ENCODE measurements at places on chromosomes 13 and 19.

DNA sequence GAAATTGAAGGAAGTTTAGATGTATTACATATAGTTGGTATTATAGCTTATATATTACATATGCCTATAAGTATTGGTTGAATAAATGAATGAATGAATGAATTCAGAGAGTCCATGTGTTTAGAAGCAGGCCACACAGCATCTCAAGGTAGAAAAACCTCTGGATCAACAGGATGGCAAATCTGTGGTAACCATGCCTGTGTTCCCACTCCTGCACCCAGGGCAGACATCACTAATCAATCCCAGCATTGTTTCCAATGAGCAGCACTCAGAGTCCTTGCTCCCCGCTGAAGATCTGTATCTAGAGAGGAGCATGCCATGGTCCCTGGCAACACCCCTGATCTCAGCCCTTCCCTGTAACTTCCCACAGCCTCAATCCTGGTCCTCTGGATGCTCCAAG is 944 bp downstream of the CEACAM19 start:
- no peak for DNase-seq

DNA sequence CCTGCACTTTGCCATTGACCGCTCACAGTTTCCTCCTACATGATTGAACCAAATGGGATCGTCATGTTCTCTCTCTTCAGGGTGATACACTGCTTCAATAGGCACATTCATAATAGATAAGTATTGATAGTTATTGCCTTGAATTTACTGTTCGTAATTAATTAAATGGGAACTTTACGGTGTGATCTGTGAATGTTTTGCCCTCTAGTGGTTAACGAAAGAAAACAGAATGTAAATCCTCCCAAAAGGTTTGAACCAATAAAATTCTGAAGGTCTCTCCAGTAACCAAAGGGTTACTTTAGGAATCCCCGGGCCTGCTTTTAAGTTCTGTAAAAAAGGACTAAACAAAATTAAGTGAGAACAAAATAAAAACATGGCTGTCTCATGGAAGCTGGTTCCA is 389.3 kb downstream of the DACH1 start:
- no peak for DNase-seq

DNA sequence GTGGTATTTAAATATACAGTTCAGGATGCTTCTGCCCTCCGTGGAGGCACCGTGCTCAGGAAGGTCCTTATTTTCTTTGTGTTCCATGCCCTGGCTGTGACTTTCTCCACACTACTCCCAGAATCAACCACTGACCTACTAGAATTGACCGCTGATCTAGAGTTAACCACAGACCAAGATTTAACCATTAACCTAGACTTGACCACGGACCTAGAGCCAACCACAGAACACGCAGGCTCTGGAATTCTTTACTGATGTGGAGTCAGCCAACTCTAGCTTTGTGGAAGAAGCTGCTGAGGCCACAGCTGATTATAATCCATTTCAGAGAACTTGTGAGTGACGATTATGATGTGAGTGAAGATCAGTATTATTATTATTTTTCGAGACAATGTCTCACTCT is 18.0 kb downstream of the GTF2F2 start:
- DNase-seq: no peak

GRCh38 chr13:31859571-31859970 is 120.2 kb downstream of the RXFP2 start:
- DNase-seq: no peak

- DNase-seq: no peak
These were observed 14.5 kb downstream of the KPNA3 start for GRCh38 chr13:49777746-49778614.

DNA sequence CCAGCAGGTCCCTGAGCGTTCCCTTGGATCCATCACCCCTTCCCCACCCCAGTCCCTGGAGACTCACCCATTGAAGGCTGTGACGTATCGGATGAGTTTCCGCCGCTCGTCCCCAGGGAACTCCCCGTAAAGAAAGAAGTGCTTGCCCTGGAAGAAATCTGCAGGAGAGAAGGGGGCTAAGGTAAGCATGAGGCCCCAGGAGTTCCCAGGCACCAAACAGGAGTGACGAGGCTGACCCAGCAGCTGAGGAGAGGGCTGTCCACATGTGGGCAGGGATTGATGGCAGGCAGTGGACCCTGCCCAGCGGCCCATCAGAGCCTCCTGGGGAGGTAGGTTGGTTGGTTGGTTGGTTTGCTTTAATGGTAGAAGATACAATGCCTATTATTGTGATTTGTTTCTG is 11.1 kb downstream of the ZNF575 start:
- DNase-seq: no peak

Measured in neural crest cell (in vitro differentiated cells).